T-helper 2 cell (primary cell): ENCODE measurements at places on chromosomes 2 and 18.

DNA sequence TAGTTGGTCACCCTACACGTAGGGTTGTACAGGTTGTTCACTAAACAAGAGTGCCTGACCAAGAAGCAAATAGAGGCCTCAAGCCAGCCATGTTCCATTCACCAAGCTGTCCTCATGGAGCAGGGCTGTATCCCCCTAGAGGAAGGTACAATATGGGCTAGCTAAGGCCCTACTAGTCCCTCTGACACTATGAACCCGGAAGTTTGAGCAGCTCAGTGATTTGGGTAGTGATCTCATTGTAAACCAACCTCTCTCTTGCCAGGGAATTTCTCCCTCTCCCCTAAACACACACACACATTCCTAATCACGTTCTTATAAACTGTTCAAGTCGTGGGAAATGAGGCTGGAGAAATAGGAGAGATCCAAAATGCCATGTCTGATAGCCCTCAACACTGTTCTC, 6.7 kb upstream of the CYS1 start:
- no peak for DNase-seq

DNA sequence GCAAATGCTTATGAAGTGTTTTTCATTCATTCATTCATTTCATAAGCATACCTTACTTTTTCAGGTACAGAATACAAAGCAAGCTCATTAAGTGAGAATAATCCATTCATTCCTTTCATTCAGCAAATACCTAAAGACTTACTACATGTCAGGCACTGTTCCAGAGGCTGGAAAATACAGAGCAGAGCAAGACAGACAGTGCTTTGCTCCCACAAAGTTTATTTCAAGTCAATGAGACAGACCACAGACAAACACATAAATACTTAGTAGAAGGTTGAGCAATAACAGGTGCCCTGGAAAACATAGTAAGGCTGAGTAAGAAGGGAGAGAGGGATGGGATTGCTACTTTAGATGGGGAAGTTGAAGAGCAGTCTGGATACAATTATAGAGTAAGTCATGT, 309.8 kb downstream of the C1D start:
- DNase-seq, result no peak

DNA sequence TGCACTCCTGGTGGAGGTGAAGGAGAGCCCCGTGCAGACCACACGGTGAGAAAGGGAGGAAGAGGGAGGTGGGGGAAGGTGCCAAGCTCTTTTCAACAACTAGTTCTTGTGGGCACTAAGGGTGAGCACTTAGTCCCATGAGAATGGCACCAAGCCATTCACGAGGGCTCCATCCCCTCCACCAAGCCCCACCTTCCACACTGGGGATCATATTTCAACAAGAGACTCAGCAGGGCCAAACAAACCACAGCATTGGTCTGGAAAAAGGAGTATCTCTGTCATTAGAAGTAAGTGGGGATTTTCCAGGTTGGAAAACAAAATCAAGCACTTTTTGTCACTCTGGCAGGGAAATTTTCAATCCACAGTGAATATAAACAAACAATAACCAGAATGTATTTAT, 38.4 kb downstream of the ZAP70 start:
- DNase-seq, result no peak

DNA sequence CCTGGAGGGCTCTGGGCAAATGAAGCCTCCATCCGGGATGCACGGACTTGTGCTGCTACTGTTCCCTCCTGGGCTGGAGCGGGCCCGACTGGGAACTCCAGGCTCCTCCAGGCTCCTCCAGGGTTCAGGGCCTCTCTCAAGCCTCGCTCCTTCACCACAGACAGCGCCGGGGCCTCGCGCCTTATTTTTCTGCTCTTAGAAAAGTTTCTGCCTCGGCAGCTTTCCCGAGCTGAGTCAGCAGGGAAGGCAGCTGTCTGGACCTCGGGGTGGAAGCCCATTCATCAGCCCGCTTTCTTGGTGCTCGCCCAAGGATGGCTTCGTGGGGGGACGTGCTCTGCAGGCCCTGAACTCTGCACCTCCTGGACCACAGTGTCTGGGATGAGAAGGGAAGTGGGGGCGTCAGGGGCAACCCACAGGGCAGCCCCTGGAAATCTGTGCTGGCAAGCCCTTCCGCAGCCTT, 12.9 kb upstream of the TEX51 start:
- DNase-seq, result no peak

- DNase-seq, result no peak
Measured at GRCh38 chr2:48469731-48470130, 60.2 kb upstream of the STON1 start.
